Left colon (tissue), 2 donors: ENCODE measurements at places on chromosomes 1 and 21. TPM values are rescaled to one million over a fixed set of nuclear protein-coding genes. Genes with fewer than 3 reads are reported as not detected.

GRCh38 chr1:171296897-171297296 lies 17.1 kb upstream of the FMO4 start:
- no peak for DNase-seq

- no peak for DNase-seq
Measured at GRCh38 chr1:82455342-82455741, 654.6 kb downstream of the ADGRL2 start.

GRCh38 chr1:23810818-23811540 lies 10.4 kb upstream of the GALE start:
- peak; percentile 80 for DNase-seq

FHAD1 gene
- 1.2 TPM for total RNA-seq

HAO2 gene
- not detected for total RNA-seq

SGIP1 gene
- 2.4 TPM for total RNA-seq
